ENCODE measurements at places on chromosomes 5 and 9.
A peak's percentile ranks its signal among the peaks of the same experiment; 100 is the strongest.

DNA sequence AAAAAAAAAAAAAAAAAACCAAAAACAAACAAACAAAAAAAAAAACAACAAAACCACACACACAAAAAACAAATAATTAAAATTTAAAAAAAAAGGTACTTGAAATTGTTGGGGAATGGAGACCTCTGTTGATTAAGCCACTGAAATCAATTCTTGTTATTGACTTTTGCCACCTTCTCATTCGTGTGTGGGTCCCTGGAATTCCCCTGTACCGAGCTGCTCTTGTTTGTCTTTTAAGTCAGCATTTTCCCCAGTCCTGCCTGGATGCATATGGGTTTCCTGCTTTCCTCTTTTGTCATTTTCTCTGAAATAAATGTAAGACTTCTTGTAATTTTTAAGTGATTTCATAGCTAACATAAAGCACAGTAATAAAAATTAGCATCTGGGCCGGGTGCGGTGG, 45.5 kb downstream of the GPBP1 start:
- DNase-seq: no peak

GRCh38 chr5:178236679-178237078, 4.1 kb upstream of the PHYKPL start:
- DNase-seq: no peak

GRCh38 chr9:5652821-5653220, 23.9 kb downstream of the RIC1 start:
- DNase-seq: no peak

- no peak for DNase-seq
These were observed 5.2 kb upstream of the FCN2 start for GRCh38 chr9:134875371-134875770.

DNA sequence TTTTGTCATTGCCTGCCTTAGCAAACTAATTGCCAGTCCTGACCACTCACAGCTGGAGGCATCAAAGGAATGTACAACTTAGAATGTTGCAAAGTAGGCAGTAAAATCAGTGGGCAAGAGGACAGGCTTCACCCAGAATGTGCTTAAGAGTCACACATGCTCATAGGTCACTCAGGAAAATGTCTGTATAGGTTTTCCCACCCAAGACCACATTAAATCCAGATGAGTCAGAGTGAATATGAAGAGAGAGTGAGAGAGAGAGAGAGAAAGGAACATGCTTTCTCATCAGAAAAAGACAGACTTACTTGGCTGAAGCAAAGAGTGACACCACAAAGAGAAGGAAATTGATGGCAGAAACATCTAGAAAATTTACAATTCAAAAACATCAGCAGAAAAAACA, 37.9 kb downstream of the PLEKHG4B start:
- DNase-seq: peak; percentile 40

GRCh38 chr5:171835066-171835465, 49.4 kb downstream of the SMIM23 start:
- no peak for DNase-seq

DNA sequence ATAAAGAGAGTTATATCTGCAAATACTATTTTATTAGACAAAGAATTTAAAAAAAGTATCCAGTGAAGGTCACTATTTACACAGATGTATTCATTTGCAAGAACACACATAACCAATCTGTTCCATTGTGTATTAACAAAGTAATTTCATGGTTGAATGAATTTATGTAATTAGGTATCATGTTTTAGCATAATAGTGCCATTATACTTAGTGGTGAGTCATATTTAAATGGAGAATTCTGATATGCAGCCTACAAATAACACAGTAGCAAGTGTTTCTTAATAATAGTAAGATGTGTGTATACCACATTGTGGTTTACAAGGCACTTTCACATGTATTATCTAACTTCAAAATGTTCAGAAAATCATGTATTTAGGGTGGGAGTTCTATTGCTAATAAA, 1028.5 kb upstream of the ACO1 start:
- DNase-seq: no peak

- no peak for DNase-seq
These were observed 7.9 kb downstream of the ISL1 start for GRCh38 chr5:51391175-51391574.

- DNase-seq: no peak
These were observed 765 bp downstream of the MARCHF6 start for GRCh38 chr5:10354048-10354872.

GRCh38 chr9:90064248-90064647, 459.4 kb downstream of the GADD45G start:
- no peak for DNase-seq

DNA sequence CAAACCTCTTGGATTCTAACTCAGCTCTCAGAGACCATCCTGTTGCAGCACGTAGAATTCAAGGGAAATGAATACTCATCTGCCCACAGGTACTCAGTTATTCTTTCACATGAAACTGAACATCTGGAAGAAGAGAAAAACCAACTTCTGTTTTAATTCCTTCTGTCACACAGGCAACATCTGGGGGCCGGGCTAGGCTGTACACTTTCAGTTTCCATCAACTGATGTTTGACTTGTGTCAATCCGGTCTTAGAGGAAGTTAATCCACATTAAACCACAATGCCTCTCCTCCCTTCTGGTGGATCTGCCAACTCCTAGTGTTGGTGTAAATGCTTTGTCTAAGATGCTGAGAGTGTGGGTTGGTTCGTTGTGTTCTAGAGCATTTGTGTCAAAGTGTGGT, 17.6 kb downstream of the DMRT3 start:
- no peak for DNase-seq

DNA sequence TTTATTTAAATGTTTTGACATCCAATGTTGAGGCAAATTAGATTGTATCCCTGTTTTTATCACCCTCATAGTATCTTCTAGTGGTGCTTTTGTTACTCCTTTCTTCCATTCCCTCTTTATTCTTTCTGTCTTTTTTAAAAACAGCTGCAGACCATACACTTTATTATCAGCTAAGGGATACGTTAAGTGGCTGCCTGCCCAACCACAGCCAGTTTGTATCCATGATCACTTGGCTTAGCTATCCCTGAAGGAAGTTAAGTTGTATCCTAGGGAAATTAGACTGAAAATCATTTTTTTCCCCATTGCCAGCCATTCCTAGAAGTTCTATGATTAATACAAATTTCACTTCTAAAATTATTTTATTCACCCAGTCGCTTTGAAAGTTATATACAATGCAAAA, 1032.7 kb downstream of the NR2F1-AS1 start:
- no peak for DNase-seq

DNA sequence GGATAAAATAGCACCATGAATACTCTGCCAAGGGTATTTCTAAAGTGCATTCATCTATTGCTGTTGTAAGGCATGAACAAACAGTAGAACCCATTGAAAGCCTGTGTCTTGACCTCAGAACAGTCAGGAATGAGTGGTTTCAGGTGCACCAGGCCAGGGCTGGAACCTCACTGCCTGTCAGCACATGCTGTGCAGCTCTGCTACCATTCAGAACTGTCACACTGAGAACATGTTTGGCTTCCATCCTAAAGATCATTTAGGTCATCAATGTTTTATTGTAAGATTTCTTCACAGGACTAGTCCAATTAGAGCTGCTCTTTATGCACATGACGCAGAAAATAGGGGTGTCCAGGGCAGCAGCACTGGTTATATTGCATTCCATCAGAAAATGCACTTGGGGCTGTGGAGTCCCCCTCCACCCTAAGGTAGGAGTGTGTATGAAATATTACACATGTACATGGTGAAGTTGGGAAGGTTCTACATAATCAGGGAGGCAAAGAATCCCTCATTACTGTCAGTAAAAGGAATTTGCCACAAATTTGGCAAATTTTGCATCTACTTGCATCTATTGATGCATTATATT, 408.0 kb downstream of the CTNND2 start:
- no peak for DNase-seq

GRCh38 chr5:34803974-34804732, 34.8 kb upstream of the TTC23L start:
- DNase-seq: no peak
